ENCODE measurements at places on chromosomes 4 and X. TPM values are rescaled to one million over a fixed set of nuclear protein-coding genes. Genes with fewer than 3 reads are reported as not detected.

- DNase-seq = no peak
These were observed 103.0 kb downstream of the AFF1 start for GRCh38 chr4:87037671-87038334.

- no peak for DNase-seq
These were observed 5.1 kb downstream of the STARD8 start for GRCh38 chrX:68652326-68653170.

DNA sequence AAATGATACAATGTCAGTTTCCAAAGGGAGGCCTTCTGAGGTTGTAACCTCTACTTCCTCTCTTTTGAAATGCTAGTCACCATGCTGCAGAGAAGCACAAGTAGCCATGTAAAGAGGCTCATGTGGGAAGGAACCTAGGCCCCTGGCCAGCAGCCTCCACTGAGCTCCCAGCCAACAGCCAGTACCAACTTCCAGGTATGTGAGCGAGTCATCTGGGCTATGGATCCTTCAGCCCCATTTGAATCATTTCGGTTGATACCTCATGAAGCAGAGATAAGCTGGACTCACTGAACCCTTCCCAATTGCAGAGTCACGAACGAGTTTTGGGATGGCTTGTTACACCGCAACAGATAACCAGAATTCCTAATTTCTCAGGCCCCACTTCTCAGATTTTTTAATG, 187.0 kb upstream of the LDB2 start:
- no peak for DNase-seq

- no peak for DNase-seq
These were observed 25.2 kb upstream of the SLC2A9 start for GRCh38 chr4:10046471-10046870.

DNA sequence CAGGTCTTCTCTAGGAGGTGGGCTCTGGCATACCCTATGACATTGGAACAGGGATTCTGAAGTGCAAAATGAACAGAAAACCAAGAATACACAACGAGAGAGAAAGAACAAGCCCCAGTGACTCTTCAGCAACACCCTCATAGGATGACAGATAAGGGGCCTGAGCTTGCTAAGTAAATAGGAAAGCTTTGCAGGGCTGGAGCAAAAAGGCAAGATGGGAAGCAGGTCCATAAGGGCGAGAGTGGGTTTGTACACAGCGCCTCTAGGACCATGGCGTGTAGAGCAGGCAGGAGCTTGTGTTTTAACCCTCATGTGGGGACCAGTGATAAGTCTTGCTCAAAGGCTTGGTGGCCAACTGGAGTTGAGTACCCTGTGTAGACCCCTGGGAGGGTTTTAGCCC, 45.8 kb downstream of the NELFA start:
- no peak for DNase-seq

- DNase-seq = no peak
These were observed 96.5 kb downstream of the SYTL5 start for GRCh38 chrX:38102875-38103274.

TCEAL2 gene
- not detected for total RNA-seq

PNMA5 gene
- total RNA-seq = not detected
